IgD-negative memory B cell (primary cell): ENCODE measurements at places on chromosomes 5 and 9. TPM values are rescaled to one million over a fixed set of nuclear protein-coding genes. Genes with fewer than 3 reads are reported as not detected.

Gene RNF183
- not detected for polyA plus RNA-seq

Gene UBE2B
- polyA plus RNA-seq, result 65.2 TPM

Gene TOR4A
- polyA plus RNA-seq, result 8.9 TPM

Gene LSM11
- polyA plus RNA-seq, result 0.64 TPM

Gene EGFLAM
- not detected for polyA plus RNA-seq

Gene KYAT1
- polyA plus RNA-seq, result 11.4 TPM

Gene NUTM2F
- polyA plus RNA-seq, result not detected

Gene EFCAB9
- not detected for polyA plus RNA-seq

Gene SLC46A2
- polyA plus RNA-seq, result not detected

Gene KCNMB1
- polyA plus RNA-seq, result not detected

Gene MAMDC4
- 0.11 TPM for polyA plus RNA-seq

Gene LAMC3
- polyA plus RNA-seq, result not detected

Gene LPAR1
- polyA plus RNA-seq, result not detected

Gene OGN
- polyA plus RNA-seq, result 0.33 TPM

Gene PRRX2
- not detected for polyA plus RNA-seq

Gene SCGB3A1
- not detected for polyA plus RNA-seq

Gene TAF1L
- not detected for polyA plus RNA-seq

Gene SPEF2
- polyA plus RNA-seq, result not detected

Gene FRMPD1
- polyA plus RNA-seq, result not detected

Gene PDGFRB
- polyA plus RNA-seq, result 0.45 TPM

Gene PCDHA7
- not detected for polyA plus RNA-seq

Gene ADCY2
- polyA plus RNA-seq, result not detected

Gene BAAT
- polyA plus RNA-seq, result not detected

Gene LCN9
- polyA plus RNA-seq, result not detected

Gene ADAMTS16
- not detected for polyA plus RNA-seq

Gene KIAA0825
- polyA plus RNA-seq, result 0.84 TPM

Gene DCP2
- polyA plus RNA-seq, result 73.7 TPM

Gene ADAMTS6
- 0.88 TPM for polyA plus RNA-seq

Gene PTPA
- polyA plus RNA-seq, result 12.2 TPM

Gene IRX2
- polyA plus RNA-seq, result not detected

Gene TAF11L8
- not detected for polyA plus RNA-seq

Gene SPINK6
- not detected for polyA plus RNA-seq

Gene PCDHGA1
- polyA plus RNA-seq, result not detected

Gene HAVCR1
- polyA plus RNA-seq, result not detected

Gene PCDHGA9
- polyA plus RNA-seq, result 0.29 TPM

Gene TMEM267
- 21.2 TPM for polyA plus RNA-seq

Gene GABRA6
- polyA plus RNA-seq, result not detected

Gene SERF1B
- 53.5 TPM for polyA plus RNA-seq

Gene ELAVL2
- polyA plus RNA-seq, result not detected

Gene FAM13B
- polyA plus RNA-seq, result 34.2 TPM

Gene SH3PXD2B
- not detected for polyA plus RNA-seq

Gene ZNF366
- not detected for polyA plus RNA-seq

Gene OR1J2
- not detected for polyA plus RNA-seq

Gene SPATA31D4
- not detected for polyA plus RNA-seq

Gene BTNL8
- not detected for polyA plus RNA-seq

Gene UBLCP1
- polyA plus RNA-seq, result 45.1 TPM

Gene TCERG1
- 41.3 TPM for polyA plus RNA-seq

Gene HARS2
- 19.0 TPM for polyA plus RNA-seq

Gene ASS1
- polyA plus RNA-seq, result not detected

Gene IRX1
- not detected for polyA plus RNA-seq

Gene SMIM15
- polyA plus RNA-seq, result 28.3 TPM

Gene ADGRV1
- polyA plus RNA-seq, result not detected

Gene PLCXD3
- polyA plus RNA-seq, result not detected

Gene CXCL14
- not detected for polyA plus RNA-seq

Gene DRD1
- not detected for polyA plus RNA-seq
